Prostate gland (tissue), 2 donors: ENCODE measurements at places on chromosomes 12 and 14.

DNA sequence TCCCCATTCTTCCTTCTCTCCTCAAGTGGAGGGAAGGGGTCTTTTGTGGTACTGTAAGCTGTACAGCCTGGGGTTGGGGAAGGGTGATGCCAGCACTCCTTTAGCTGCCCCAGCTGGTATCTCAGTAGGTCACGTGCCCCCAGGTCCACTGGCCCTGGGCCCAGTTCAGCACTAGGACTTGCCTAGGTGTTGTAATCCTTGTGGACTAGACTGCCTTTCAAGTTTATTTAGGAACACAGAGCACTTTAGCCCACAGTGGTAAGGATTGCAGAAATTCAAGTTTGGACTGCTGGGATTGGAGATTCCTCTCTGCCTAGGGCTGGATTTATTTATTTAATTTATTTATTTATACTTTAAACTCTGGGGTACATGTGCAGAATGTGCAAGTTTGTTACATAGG, 569.6 kb downstream of the AACS start:
- no peak for DNase-seq

- DNase-seq, result no peak
Measured at GRCh38 chr14:97697772-97698171, 900.6 kb downstream of the VRK1 start.

GRCh38 chr12:120199595-120200306, 1.2 kb downstream of the RPLP0 start:
- DNase-seq, result no peak

GRCh38 chr12:44558340-44559100, 317.6 kb downstream of the NELL2 start:
- DNase-seq, result no peak

DNA sequence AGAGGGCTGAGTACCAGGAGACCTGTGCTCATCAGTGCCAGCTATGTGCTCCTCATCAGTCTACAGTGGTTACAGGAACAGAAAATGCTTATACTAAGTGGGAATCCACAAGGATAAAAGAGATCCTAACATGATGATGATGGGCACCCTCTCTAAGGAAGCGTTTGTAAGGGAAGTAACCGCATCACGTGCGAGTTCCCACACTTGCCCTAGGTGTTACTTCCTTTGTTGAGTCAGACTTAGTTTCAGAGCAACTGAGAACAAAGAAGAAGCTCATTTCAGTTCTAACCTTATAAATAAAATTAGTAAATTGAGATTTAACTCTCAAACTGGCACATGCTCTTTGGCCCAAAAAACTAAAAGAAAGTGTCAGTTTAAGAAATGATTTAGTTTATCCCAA, 956.4 kb upstream of the TMEM132C start:
- no peak for DNase-seq

DNA sequence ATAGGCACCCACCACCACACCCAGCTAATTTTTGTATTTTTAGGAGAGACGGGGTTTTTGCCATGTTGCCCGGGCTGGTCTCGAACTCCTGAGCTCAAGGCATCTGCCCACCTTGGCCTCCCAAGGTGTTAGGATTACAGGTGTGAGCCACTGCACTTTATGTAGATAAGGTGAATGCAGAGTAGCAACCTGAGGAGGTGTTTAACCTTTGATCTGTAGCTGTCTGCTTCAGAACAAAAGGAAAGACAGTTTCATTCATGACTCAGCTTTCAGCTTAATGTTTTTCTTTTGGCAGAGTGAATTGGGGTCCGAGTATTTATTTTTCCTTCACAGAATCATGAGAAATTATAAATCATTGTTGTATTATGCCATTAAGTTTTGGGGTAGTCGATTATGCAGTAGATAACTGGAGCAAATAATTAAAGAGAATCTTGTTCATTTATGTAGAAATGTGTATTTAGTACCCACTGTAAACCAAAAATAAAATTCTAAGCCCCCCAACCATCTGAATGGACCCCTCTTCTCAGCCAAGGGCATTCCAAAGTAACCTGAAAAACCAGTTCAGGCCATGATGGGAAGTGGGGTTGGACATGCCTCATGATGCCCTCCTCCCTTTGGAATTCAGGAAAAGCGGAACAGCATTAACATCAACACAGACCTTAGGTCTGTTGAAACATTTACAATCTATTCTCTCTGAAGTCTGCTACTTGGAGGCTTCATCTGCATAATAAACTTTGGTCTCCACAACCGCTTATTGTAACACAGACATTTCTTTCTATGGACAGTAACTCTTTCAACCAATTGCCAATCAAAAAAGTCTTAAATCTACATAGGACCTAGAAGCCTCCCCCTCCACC, 10.7 kb upstream of the STX2 start:
- no peak for DNase-seq

DNA sequence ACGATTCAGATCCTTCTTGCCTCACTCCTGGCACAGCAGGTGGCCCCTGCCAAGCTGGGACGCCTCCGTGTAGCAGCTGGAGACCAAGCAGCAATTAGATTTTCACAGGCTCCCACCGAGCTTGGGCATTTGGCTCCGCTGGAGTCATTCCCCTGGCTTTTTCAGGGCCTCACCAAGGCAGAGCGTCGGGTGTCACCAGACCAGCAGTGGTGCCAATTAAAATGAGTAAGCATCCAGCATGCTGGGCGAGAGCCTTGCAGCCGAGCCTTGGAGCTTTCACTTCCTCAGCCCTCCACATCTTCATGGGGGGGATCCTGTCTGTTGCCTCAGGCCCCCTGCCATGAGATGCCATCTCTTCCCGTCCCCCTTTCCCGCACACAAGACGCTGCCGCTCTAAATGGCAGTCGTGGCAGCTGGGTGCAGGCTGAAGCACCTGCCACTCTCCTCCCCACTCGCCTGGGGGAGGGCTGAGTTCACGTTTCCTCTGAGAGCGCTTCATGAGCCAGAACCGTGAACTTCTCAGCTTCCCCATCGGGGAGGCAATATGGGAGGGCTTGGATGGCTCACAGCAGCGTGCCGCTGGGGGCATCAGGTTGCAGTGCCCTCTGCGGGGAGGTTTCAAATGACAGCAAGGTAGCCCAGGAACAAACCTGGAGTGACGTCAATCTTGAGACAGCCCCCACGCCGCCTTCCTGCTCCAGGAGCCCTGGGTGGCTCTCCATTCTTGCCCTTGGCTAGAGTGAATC, 11.7 kb downstream of the TPCN1 start:
- DNase-seq, result no peak

- no peak for DNase-seq
Measured at GRCh38 chr14:83260751-83261150, 1727.1 kb upstream of the SEL1L start.
